ENCODE measurements at places on chromosomes 2 and 18.

GRCh38 chr2:209772290-209772685 is 656 bp downstream of the UNC80 start:
- no peak for DNase-seq

DNA sequence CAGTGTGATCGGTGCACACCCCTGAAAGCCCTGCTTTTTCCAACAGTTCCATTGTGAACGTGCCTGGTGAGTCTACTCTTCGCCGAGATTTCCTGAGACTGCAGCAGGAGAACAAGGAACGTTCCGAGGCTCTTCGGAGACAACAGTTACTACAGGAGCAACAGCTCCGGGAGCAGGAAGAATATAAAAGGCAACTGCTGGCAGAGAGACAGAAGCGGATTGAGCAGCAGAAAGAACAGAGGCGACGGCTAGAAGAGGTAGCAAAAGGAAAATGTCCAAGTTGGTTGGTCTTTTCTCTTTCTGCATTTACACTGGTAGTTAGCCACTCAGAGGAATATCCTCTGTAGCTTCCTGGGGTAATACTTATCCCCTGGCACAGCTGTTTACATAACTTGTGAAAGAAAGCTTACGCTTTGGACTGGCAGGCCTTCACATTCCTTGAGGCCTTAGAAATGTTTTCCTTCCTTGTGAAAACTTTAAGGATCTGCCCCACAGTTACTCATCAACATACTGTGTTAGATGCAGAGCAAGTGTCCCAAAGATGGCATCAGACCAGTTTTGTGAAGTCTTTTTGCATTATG is 146.6 kb downstream of the MAP4K4 start:
- DNase-seq: no peak

GRCh38 chr2:183125659-183126341 is 1.6 kb downstream of the NUP35 start:
- no peak for DNase-seq

DNA sequence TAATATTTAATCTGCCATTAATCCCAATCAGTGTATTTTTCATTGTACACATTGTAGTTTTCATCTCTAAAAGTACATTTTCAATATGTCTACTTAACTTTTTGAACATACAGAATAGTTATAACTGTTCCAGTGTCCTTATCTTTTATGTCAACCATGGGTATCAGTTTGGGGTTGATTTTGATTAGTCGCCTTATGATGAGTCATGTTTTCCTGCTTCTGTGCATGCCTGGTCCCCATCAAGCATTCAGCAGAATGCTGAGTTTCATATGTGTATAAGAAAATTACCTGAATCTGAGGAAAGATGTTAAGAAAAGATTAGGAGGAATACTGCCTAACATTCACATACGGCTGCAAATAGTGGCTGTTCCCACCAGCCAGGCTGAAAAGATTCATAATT is 17.7 kb downstream of the SPDYA start:
- DNase-seq: no peak

- no peak for DNase-seq
These were observed 63.7 kb upstream of the POU3F3 start for GRCh38 chr2:104790100-104790811.

DNA sequence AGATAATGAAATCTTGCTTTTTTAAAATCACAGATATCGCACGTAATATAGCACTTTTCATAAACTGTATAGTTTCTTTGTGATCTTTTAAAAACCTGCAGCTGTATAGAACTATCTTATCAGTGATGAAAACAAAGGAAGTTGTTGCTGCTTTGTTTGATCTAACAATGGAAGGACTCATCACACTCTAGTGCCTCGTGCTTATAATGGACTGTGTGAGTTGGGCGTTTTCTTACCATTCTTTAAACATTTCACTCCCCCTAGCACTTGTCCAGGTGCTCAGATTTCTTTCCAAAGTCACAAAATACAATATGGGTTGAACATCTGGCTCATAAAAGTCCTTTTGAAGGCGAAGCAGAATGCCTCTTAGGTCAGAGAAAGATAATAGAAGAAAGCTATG is 94.8 kb upstream of the SPATS2L start:
- DNase-seq: no peak

- peak; percentile 25 for DNase-seq
These were observed 207.1 kb downstream of the TDRD15 start for GRCh38 chr2:21330786-21331391.

- DNase-seq: no peak
These were observed 386.2 kb downstream of the PTH2R start for GRCh38 chr2:208792766-208793165.

- no peak for DNase-seq
These were observed 335.4 kb upstream of the VWC2L start for GRCh38 chr2:214075456-214075855.

GRCh38 chr2:50922506-50922905 is 109.4 kb downstream of the NRXN1 start:
- DNase-seq: no peak

GRCh38 chr2:201572846-201573508 is 70.3 kb downstream of the TMEM237 start:
- DNase-seq: peak; percentile 56

GRCh38 chr18:13892098-13892497 is 23.2 kb downstream of the MC2R start:
- DNase-seq: no peak

DNA sequence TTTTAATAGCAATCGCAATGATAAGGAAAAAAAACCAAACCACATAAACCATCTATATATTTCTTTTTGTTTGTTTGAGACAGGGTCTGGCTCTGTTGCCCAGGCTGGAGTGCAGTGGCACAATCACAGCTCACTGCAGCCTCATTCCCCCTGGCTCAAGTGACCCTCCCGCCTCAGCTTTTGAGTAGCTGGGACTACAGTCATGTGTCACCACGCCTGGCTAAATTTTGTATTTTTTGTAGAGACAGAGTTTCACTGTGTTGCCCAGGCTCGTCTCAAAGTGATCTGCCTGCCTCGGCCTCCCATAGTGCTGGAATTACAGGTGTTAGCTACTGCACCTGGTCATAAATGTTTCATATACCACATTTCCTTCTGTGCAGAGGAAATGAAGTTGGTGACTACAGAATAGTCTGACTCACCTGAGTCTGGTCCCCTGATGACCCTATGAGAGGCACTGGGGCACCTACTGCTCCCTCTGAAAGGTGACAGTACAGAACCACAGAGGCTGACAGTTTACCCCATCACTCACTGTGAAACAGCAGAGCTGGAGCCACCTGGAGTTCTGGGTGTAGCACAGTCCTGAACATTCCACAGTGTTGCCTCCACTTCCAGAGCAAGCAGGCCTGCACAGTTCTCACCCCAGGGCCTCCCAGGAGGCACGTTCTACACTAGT is 183.7 kb upstream of the PXDN start:
- no peak for DNase-seq

- DNase-seq: no peak
These were observed 489.3 kb downstream of the DCC start for GRCh38 chr18:52829320-52829719.

GRCh38 chr18:54323970-54324369 is 33.7 kb downstream of the STARD6 start:
- no peak for DNase-seq

- DNase-seq: no peak
These were observed 256.7 kb downstream of the ANAPC1 start for GRCh38 chr2:111627256-111627655.

DNA sequence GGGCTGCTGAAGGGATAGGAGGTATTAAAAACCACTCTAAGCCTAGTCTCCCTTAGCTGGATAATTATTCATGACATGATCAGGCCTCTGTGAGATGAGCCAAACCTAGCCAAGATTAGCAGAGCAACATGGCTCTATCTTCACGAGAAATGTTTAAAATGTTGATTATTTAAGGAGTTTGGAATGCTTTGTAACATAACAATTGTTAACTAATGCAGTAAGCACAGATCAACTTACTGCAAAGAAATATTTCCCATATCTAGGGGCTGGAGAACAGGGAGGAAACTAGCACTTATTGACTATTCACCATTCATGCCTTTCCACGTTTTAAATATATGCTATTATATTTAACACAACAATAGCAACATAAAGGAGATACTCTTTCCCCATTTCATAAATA is 833.7 kb upstream of the CHAC2 start:
- no peak for DNase-seq

DNA sequence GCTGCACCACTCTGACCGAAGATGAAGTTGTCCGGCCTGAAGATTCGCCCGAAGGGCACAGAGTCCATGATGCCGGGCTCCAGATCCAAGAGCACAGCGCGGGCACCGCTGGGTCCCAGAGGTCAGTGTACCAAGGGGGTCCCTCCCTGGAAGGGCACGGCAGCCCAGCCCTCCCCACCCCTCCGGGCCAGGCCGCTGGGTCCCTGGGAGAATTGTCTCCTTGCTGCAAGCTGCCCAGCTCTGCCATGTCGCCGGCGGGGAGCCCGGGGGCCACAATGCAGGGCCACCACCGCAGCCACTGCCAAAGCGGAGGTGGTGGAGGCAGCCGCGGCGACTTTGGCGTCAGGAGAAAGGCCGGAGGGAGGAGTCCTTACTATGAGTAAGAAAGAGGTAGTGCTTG is 189.5 kb upstream of the CYRIA start:
- no peak for DNase-seq

GRCh38 chr18:24982831-24983230 is 369.1 kb downstream of the ZNF521 start:
- no peak for DNase-seq

GRCh38 chr18:52588931-52589330 is 248.9 kb downstream of the DCC start:
- no peak for DNase-seq

GRCh38 chr2:37623971-37624900 is 47.2 kb downstream of the CDC42EP3 start:
- peak; percentile 79 for DNase-seq

- DNase-seq: no peak
These were observed 216.1 kb downstream of the HAUS1 start for GRCh38 chr18:46320297-46320696.

DNA sequence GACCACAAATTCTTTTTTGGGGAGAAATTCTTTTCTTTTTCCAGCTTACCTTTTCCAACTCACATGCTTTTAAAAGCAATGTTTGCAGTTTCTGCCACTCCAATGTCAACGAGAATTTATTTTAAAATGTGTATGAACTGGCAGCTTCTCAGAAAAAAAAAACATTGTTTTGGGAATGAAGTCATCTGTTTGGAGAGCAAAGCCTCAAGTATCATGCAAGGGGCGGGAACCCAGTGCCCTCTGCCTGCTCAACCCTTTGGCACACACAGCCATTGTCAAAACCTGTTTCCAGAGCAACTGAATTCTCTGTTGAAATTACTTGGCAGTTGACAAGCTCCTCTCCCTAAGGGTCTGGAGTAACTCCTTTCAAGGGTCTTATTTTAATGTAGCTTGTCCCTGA is 128.5 kb downstream of the QPCT start:
- DNase-seq: no peak

DNA sequence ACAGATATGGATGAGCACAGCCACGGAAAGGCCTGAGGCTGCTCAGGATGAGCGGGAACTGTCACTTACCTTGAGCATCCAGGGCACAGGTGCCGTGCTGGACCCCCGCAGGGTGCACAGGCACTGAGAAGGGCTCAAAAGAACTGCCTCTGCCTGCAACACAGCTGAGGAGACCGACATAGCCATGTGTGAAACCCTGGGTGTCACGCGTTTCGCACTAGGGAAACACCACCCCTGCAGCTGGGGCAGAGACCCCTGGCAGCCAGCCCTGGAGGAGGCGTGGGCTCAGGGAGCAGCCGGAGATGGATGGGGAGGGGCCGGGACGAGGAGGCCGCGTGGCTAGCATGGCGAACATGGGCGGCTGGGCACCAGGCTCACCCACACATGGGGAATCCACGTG is 228.9 kb downstream of the EIPR1 start:
- no peak for DNase-seq

GRCh38 chr2:88082781-88083180 is 15.2 kb downstream of the SMYD1 start:
- no peak for DNase-seq

DNA sequence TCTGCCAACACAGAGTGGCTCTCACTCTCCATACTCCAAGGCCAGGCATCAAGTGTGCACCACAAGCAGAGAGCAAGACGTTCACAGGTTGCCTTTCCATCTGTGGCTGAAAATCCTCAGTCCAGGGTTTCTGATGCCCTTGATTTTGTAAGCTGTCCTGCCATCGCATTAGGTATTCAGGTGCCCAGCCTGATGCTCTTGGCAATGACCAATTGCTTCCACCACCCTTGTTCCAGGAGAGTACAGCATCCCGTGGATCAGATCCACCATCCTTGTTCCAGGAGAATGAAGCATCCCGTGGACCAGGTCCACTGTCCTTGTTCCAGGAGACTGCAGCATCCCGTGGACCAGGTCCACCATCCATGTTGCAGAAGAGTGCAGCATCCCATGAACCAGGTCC is 133.4 kb upstream of the GPC1 start:
- no peak for DNase-seq

DNA sequence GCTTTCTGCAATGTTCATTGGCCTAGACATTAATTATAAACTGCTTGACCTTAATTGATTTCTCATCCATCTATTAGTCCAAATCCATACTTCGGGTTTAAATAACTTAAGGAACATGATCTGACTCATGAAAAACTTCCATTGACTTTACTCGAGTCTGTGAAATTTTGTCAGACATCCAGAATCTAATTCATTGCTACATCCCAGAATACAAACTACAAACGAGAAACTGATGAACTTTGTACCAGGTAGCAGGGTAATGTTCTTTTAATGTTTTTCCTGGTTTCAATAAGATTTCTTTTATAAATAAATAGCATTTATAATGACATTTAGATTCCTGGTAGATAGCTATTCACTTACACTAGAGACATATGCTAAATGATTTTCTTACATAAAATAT is 36.0 kb upstream of the IKZF2 start:
- DNase-seq: no peak

DNA sequence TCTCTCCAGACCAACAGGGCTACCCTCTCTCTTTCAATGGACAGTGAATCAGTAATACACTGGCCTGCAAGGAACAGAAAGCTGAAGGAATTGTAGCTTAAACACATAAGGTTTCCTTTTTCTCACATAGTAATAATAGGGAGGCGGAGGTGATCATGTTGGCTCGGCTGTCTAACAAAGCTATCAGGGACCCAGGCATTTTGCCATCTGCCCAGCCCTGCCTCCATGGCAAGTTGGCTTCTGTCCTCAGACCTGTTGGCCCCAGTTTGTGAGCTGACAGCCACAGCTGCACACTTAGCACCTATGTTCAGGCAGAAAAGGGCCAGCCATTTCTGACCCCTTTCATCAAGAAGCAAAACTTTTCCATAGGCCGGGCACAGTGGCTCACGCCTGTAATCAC is 2.0 kb upstream of the CHRNG start:
- no peak for DNase-seq
